Heart left ventricle (tissue), 16 donors: ENCODE measurements at places on chromosomes 11 and 22. TPM values are rescaled to one million over a fixed set of nuclear protein-coding genes. Genes with fewer than 3 reads are reported as not detected.

MS4A13 gene
- not detected for total RNA-seq

- no peak for DNase-seq
Measured at GRCh38 chr22:43502306-43502874, 90.6 kb downstream of the MPPED1 start.

- no peak for DNase-seq
Measured at GRCh38 chr11:119479685-119480275, 56.8 kb upstream of the THY1 start.

GRCh38 chr11:1296287-1296686 is 13.1 kb downstream of the TOLLIP start:
- DNase-seq, result no peak

DNA sequence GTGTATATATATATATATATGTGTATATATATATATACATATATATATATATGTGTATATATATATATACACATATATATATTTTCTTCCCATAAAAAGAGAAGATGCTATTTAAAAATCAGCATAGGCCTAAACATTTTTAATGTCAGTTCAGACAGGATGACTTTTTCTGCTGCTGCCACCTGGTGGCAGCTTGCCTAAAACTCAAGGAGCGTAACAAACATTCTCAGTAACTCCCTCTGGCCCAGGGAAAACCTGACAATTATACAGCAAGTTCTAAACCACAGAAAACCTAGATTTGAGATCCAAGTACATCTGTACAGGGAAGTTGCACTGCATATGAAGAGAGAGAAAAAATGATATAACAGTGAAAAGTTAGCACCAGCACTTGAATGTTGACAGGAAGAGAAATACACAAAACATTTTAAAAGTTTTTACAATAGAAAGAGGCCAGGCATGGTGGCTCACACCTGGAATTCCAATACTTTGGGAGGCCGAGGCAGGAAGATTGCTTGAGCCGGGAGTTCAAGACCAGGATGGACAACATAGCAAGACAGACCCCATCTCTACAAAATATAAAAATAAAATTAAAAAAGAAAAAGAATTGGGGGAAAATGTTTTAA is 16.6 kb downstream of the OR8A1 start:
- DNase-seq, result peak; percentile 43

DNA sequence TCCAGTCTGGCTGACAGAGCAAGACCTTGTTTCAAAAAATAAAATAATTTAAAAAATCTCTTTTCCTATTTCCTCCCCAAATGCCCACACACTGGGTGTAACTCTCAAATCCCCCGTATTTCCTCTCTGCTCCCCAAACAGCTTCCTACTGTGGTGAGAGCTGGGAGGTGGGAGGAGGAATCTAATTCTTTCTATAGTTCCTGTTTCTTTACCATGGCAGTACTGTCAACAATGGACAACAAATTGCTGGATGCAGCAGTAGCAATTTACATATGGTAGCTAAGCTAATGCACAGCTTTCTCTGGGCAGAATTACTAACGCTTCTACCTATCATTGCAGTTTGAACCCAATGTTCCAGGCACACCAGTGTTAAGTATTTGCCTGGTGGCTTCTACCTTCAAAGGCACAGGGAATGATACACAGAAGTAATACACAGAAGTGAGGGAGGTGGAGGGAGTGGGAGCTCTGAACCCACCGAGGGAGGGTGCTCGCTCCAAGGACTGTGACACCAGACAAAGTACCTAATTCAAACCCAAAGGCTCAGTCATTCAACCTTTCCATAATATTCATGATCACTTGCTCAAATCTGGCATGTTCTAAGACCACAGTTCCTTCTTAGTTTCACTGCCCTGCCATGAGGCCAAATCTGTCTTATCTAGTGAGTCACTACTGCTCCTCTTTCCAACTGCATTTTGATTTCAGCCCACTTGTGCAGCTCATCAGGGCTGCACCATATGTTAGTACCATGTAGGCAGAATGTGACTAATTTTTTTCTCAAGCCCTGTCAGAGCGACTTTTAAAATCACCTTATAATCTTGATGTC is 37.9 kb downstream of the CELF1 start:
- DNase-seq, result no peak

DNA sequence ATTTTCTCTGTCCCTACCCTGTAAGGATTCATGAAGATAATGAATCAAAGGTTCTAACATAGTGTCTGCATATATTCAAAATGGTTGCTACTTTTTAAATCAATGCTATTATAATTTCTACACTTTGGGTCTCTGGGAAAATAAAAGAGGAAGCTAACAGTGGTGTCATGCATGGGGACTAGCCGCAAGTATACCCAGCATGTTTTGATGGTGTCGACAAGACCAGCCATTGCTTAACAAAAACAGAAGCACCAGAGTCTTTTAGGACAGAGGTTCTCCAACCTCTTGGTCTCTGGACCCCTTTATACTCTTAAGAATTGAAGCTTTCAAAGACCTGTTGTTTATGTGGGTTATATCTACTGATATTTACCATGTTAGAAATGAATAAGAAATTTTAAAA is 37.8 kb downstream of the RNF141 start:
- DNase-seq, result no peak

DNA sequence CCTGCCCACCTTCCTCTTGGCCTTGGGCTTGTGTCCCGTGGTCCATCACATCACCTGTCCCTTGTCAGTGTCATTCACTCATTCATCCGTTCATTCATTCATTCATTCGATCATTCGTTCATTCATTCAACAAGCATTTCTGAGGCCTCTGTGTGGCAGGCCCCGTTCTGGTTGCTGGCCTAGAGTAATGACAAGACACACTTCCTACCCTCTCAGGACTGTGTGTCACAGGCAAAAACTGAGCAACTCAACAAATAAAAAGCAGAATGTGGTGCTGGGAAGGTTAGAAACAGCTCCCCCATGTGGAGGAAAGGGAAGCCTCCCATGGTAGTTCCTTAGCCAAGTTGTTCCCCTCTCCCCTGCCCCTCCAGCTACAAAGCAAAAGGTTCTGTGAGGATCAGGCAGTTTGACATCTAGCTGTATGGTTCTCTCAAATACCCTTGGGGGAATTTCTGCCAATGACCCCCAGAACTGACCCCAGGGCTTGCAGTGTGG is 1.6 kb upstream of the OMP start:
- DNase-seq, result no peak

- no peak for DNase-seq
Measured at GRCh38 chr11:72972496-72973128, 158.4 kb downstream of the ATG16L2 start.

DNA sequence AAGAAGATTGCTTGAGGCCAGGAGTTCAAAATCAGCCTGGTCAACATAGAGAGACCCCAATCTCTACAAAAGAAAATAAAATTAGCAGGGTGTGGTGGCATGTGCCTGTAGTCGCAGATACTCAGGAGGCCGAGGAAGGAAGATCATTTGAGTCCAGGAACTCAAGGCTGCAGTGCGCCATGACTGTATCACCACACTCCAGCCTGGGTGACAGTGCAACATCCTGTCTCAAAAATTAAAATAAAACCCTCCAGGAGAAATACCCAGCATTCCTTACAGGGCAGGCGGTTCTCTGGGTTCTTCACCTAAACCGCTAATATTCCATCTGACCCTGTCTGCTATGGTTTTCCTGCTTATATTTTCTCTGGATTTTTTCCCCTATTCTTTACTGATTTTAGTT is 13.5 kb downstream of the TCF20 start:
- no peak for DNase-seq

EFCAB6 gene
- 1.3 TPM for total RNA-seq
